ENCODE measurements at places on chromosomes 1 and 21.

- DNase-seq = no peak
Observed at GRCh38 chr1:219555806-219556205, 57.1 kb downstream of the ZC3H11B start.

DNA sequence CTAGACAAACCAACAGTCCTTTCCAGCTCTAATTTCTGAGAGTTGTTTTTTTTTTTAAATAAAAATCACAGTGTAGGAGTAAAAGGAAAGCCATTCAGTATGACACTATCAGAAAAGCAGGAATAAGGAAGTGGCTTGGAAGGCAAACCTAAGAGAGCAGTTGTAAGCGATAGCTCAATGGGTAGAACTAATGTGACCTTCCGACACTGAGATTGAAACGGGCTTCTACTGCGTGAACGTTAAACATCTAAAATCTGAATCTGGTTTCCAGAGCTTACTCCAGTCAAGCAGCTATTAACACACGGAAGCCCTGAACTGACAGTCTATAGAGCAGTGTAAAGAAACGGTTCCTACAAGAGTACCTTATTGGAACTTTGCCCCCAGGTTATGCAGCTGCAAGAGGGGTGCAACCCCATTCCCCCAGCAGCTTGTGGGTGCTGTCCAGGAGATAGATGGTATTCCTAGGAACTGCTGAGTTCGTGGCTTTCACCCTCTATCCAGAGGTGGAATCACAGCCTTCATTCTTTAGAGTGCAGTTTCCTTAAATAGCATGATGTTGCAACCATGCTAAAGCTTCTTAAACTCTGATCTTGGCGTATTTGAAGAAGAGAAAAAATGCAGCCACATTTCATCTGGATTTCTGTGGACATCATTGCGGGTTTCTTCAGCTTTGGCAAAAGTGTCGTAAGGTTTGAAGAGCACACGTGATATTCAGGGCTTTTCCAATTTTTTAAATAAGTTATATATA lies 3.3 kb upstream of the IRF2BP2 start:
- no peak for DNase-seq

DNA sequence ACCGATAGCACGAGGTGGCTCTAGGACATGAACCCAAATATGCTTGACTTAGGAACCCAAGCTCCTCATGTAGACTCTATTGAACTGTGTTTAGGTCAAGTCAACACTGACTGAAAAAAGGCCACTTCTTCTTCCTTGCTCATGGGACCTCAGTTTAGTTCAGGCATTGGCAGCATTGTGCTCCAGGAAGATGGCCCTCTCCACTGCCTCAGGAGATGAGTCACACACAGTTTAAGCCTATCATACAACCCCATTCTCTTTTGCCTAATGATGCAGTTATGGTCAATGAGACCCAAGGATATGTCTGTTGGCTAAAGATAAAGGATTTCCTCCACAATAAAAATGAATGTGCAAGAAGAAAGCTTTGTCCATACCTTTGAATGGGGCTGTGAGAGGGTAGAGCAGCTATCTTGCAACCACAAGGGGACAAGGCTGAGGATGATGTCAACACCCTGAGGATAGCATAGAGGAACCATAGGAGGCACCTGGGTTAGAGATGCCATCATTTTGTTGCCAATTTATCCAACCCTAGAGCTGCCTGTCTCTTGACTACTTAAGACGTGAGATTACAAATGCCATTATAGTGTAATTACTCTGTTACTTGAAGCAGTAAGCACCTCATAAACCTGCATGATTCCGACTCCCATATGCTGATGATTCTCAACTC lies 3.0 kb upstream of the TRIM63 start:
- no peak for DNase-seq

GRCh38 chr1:17185485-17185860 lies 19.5 kb upstream of the PADI1 start:
- no peak for DNase-seq

DNA sequence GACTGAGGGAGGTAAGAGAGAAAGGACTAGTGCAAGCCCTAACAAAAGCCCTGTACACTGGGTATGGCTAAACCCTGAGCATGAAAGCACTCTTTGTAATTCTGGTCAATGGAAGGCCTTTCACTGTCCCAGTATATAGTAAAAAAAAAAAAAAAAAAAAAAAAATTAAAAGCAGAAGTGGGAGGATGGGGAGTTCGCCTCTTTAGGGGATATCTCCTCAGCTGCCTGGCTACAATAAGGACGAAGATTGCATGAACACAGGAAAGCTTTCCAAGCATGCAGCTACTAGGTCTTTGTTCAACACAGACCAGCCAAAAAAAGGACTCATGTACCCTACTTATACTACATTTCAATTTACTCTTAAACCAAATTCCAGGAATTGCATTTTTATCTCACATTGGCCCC lies 59.1 kb downstream of the EIF4G3 start:
- DNase-seq = no peak

Data from WTC11 (cell line).